Caudate nucleus (tissue), 63 donors: ENCODE measurements at places on chromosomes 6 and 20.

DNA sequence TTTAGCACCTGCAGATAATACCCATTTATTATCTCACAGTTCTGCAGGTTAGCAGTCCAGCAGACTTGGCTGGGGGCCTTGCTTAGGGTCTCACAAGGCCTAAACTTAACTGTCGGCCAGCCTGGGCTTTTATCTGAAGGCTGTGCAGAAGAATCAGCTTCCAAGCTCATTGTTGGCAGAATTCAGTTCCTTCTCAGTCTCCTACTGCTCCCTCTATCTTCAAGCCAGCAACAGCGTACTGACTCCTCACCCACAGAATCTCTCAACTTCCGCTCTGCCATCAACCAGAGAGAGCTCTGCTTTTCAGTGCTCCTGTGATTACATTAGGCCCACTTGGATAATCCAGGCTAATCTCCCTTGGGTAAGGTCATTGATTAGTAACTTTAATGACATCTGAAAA lies 30.2 kb upstream of the NHSL1 start:
- DNase-seq, result no peak

- no peak for DNase-seq
Measured at GRCh38 chr6:139841794-139842215, 467.4 kb upstream of the CITED2 start.

DNA sequence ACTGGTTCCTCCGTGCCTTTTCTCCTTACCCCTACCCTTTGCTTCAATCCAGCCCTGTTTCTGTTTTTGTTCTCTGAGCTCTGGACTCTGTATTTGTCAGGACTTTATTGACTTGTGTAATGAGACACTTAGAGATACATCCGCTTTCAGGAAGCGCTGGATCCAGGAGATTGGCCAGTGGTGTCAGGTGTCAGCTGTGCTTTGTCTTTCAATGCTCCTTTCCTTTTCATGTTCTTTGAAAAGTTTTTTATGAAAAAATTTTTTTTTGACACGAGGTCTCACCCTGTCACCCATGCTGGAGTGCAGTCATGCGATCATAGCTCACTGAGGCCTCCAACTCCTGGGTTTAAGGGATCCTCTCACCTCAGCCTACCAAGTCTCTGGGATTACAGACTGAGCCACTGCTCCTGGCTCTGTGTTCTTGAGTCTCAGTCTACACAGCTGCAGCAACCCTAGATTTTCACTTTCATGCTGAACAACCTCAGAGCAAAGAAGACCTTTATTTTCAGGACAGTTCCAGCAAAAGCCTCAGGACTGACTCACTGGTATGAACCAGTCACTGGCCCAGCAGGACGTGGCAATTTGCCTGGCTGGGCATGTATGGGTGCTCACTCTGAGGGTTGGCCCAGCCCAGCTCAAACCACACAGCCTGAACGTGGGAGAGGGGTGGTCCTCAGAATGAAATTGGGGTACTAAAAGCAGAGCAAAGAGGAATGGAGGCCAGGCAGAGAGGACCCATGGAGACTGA lies 108.5 kb downstream of the DHX35 start:
- DNase-seq, result no peak

DNA sequence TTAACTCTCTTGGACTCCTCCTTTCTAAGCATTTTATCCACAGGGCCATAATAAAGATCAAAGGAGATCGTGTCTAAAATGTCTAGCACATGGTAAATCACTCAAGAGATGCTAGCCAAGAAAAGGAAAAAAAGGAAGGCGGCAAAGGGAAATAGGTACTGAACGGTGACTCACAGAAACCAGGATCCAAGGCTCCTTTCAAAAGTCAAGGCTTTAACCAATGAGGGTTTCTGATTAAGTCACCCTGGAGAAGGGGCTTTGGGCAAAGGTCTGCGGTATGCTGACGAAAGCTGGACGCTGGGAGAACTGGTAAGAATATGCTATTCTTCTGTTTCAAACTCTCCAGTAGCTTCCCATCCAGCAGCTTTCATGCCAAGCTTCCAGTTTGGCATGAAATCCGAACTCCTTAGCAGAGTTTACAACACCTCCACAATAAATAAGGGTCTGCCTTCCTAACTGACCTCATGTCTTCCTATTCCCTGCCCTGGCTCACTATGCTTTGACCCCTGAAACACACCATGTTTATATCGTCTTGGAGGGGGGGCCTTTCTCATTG lies 1.0 kb downstream of the TOMM34 start:
- no peak for DNase-seq

GRCh38 chr20:42212391-42212790 lies 594.2 kb upstream of the CHD6 start:
- no peak for DNase-seq

- no peak for DNase-seq
Measured at GRCh38 chr6:42279966-42280629, 62.4 kb upstream of the MRPS10 start.

DNA sequence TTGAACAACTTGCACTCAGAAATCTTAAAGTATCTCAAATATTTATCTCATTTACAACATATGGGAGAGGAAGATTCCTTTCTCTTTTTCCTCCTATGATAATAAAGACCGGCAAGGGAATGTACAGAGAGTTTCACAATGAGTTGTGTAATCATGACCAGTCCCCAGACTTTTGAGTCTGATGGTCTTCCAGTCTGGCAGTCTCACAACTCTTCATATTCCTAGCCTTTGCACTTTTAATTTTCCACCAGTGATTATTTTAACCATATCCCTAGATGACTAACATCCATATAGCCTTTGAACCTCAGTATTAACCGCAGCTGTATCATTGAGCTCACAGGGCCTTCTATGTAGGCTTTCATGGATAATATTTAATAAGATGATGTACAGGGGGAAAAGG lies 278.5 kb downstream of the KHDC1L start:
- DNase-seq, result no peak
